HEK293T (cell line): ENCODE measurements at places on chromosomes 11 and 22.

DNA sequence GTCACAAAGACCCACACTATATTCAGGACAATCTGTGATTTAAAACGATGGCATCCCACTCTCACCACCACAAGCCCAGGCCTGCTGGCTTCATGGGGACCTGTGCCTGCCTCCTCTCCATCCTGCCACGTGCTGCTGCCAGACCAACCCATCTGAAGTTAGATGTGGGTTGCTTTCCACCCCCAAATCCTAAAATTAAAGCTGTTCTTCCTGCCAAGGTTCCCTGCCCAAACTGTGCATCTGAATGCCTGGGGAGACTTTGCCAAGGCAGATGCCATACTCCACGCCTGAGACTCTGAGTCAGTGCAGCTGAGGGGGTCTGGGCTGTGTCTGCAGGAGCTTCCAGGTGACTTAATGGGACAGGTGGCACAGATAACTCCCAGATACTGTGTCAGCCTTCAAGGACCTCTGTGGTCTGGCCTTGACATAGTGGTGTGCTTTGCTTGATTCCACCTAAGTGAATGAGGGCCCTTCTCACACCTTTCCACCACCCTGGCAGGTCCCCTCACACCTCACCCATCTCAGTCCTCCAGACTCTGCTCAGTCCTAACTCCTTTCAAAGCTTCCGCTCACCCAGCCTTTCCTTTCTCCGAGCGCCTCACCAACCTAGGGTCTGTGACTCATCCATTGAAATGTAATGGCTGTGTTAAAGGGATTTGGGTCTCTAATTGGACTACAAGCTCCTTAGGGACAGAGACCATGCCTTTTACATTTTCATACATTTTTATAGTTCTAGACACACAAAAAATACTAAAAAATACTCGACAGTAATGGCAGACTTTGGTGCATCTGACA is 18.6 kb downstream of the ADAMTS8 start:
- no peak for DNase-seq

- DNase-seq, result no peak
Measured at GRCh38 chr22:22578702-22579424, 19.8 kb upstream of the PRAME start.

- peak; percentile 66 for DNase-seq
Measured at GRCh38 chr11:86919557-86920210, 35.5 kb downstream of the FZD4 start.

- no peak for DNase-seq
Measured at GRCh38 chr11:71542879-71543777, 5.1 kb upstream of the KRTAP5-9 start.

- peak; percentile 14 for DNase-seq
Measured at GRCh38 chr11:31397239-31397834, 27.7 kb downstream of the DNAJC24 start.

DNA sequence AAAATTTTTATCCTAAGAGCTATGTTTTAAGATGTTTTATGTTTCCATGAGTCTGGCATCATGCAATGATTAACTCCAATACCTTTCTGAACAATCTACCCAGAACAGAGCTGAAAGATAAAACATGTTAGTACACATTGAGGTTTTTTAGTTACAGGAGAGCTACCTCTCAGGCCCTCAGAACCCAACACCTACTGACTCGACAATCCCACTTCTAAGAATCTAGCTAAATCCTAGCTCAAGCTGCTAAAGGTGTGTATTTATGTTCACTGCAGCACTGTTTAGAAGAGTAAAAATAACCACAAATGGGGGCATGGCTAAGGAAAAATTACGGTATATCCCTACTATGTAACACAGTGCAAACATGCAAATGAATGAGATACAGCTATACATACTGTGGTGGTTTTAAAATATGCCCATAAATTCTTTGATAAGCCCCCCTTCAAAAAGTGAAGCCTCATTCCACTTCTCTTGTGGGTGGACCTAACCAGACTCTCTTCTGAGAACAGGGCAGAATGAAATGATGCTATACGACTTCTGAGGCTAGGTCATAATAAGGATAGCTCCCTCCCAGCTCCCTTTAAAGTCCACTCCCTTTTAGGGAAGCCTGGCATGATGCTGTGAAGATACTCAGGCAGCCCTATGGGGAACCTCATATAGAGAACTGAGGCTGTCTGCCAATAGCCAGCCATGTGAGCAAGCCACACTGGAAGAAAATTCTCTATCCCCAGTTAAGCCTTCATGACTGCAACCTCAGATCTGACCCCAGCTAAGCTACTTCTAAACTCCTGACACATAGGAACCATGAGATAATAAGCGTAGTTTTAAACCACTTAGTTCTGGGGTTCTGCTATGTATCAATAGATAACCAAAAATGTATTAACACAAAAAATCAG is 29.5 kb downstream of the TMEM123 start:
- no peak for DNase-seq

GRCh38 chr11:13784441-13784840 is 116.0 kb downstream of the FAR1 start:
- DNase-seq, result no peak

- DNase-seq, result no peak
Measured at GRCh38 chr11:20762116-20762844, 92.9 kb downstream of the NELL1 start.

DNA sequence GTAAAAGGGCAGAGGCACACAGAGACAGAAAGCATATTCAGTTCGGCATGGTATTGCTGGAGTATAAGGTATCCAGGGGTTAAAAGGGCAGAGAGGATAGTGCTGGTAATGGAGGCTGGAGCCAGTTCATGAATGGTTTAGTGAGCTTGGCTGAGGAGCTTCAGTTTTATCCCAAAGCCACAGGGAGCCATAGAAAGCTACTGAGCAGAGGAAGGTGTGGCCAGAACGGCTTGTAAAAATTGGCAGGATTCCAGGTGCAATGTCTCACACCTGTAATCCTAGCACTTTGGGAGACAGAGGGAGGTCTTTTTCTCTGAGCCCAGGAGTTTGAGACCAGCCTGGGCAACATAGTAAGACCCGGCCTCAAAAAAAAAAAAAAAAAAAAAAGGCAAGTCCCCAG is 186.1 kb downstream of the MYO18B start:
- no peak for DNase-seq

- no peak for DNase-seq
Measured at GRCh38 chr11:17298302-17298701, 21.8 kb downstream of the NUCB2 start.

- no peak for DNase-seq
Measured at GRCh38 chr11:62430425-62430824, 11.6 kb downstream of the SCGB1A1 start.

GRCh38 chr11:29507376-29507775 is 509.5 kb downstream of the KCNA4 start:
- no peak for DNase-seq

DNA sequence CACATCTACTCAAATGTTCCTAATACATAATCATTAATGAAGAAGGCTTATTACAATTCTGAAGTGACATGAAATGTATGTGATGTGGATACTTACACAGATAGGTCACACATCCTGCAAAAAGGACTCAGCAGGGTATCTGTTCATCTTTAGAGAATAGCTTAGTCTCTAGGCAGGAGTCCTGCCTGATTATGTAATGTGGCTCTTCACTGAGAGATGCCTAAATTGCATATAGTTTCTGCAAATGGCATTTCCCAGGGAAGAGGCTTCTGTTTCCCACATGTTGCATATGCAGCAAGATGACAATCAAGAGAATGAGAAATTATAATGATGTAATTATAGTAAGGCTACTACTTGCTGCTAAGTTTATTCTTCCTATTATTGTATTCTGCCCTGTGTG is 58.8 kb upstream of the SLC36A4 start:
- no peak for DNase-seq

GRCh38 chr11:26947379-26947844 is 46.5 kb upstream of the FIBIN start:
- no peak for DNase-seq

DNA sequence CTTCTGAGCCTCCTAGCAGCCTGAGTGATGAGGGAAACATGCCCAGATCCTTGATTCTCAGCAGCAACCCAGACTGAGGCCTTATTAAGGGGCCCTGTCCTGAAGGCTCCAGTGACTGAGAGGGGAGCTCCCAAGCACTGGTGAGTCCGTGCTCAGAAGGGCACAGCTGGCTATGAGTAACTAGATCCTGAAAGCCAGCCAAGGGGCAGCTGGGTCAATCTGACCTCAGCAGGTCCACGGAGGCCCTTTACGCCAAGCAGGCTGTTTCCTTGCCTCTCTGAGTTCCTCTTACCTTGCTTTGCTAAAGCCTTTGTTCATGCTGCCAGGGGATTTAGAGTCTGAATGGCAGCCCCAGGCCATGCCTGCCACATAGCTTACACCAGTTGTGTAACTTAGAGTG is 19.3 kb upstream of the MIEF1 start:
- no peak for DNase-seq

GRCh38 chr22:31288496-31289240 is 3.6 kb downstream of the PIK3IP1 start:
- no peak for DNase-seq

GRCh38 chr11:104970756-104971155 is 2.4 kb upstream of the CASP4 start:
- DNase-seq, result no peak

DNA sequence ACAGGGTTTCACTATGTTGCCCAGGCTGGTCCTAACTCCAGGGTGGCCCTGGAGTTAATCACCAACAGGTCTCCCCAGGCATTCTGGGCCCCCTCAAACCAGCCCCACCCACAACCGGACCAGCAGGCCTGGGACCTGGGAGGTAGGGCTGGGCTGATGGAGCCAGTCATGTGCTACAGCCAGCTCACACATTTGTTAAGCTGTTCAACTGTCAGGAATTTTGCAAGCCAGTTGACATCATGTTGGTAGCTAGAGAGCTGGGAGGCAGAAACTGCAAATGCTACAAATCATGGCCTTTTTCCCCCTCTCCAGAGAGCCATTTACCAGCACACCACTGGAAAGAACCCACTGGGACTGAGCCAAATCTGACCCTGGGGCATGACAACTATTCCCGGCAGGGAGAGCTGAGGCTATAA is 6.8 kb downstream of the ARHGAP1 start:
- no peak for DNase-seq

DNA sequence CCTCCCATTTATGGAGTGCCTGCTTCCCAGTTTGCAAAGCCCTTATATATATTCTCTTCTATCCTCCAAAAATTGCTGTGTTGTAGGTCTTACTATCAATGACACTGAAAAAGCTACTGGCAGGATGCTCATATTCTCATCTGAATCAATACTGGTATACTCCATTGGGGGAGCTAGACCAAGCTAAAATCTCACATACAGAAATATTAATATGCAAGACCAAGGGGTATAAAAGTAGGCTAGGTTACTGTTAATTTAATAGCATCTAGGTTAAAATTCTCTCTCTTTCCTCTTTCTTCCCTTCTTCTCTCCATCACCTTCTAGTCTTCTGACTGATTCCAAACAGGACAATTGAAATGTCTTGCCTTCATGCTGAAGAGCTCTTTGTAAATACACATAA is 17.1 kb upstream of the BDNF start:
- DNase-seq, result no peak

DNA sequence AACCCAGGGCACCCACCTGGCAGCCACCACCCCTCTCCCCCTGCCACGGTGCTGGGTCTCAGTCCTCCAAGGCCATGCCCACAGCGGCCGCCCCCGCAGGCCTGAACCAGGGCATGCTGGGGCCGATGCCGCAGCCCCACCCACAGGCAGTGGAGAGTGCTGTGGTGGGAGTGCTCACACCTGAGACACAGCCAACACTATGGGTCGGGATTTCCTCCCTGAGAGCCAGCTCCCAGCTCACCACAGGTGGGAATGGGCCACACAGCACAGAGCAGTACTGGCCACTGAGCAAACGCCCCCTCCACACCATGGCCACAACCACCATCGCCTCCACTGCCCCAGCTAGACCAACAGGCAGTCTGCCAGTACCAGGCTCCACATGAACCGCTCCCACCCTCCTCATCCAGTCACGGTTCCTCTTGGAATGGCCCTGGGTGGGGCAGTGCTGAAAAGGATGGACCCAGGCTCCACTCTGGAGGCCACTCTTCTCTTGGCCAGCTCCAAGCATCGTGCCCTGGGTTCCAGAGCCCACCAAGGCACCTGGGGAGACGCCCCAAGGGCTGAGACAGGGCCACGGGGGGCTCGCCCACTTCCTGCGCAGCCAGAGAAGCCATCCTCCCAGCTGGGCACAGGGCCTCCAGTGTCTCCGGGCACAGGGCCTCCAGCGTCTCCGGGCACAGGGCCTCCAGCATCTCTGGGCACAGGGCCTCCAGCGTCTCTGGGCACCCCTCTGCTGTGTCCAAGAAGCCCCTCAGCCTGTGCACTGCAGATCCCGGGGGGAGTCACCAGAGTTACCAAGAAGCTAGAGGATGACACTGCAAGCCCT is 14.2 kb downstream of the MOB2 start:
- no peak for DNase-seq

DNA sequence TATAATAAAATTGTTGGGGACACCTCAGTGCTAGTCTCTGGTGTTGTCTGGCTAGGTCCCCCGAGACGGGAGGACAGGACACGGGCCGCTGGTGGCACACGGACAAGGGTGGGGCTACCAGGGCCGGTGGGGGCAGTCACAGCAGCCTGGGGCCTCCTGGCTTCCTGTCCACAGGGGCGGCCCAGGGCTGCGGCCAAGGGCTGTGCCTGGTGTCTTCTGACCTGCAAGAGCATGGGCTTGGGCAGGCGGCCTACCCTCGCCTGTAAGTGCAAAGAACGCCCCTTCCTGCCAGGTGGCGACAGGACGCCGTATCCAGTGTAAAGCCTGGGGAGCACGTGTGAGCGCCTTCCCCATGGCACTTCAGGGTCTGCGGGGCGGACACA is 3.6 kb downstream of the LRFN4 start:
- DNase-seq, result no peak

- peak; percentile 67 for DNase-seq
Measured at GRCh38 chr22:17638182-17638431, 450 bp upstream of the BCL2L13 start.

DNA sequence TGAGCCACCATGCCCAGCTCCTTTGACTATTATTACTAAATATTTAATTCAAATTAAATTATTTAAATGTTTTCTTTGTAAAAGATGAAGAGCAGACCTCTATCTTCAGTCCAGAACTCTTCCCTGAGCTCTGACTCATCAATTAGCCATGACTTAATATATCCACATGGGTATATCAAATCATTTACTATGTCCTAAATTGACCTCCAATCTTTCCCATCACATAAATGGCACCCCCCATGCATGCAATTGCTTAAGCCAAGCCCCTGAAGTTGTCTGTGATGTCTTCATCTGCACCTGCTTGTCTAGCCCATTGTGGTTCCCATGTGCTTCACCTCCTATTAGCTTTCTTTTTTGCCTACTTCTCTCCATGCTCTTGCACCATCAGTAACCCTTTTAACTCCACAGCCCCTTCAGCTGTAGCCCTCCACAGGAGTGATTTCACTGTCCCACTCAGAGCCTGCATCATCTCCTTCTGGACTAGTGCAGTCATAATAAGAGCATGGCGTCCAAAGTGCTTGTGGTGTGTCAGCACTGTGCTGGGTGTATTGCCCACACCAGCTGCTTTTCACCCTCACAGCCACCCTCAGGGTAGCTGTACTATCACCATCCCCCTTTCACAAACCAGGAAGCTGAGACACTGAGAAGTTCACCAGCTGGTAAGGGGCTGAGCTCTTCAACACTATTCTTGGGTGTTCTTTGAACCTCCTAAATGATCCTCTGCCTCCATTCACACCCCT is 11.8 kb upstream of the THY1 start:
- no peak for DNase-seq

GRCh38 chr22:50713571-50714056 is 24.4 kb upstream of the ACR start:
- no peak for DNase-seq

- no peak for DNase-seq
Measured at GRCh38 chr11:8178297-8178696, 9.5 kb upstream of the RIC3 start.

GRCh38 chr11:130849215-130849568 is 67.1 kb downstream of the SNX19 start:
- no peak for DNase-seq
